ENCODE measurements at places on chromosomes 6 and 20.

DNA sequence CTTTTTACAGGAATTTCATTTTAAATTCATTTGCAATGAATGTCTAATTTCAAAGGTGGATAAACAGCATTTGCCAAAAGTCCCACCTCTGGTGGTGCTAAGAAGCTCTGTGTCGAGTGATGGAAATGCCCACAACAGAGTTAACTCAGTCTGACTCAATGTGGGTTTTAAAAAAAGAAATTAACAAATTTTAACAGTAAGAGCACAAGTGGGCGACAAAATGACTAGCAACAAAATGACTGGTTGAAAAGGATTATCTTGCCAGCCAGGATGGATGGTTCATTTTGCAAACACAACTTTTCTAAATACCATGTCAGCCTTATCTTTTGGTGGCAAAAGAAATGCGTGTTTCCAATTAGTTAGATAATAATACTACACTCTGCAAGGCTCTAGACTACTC is 14.3 kb upstream of the TAGAP start:
- DNase-seq = no peak

DNA sequence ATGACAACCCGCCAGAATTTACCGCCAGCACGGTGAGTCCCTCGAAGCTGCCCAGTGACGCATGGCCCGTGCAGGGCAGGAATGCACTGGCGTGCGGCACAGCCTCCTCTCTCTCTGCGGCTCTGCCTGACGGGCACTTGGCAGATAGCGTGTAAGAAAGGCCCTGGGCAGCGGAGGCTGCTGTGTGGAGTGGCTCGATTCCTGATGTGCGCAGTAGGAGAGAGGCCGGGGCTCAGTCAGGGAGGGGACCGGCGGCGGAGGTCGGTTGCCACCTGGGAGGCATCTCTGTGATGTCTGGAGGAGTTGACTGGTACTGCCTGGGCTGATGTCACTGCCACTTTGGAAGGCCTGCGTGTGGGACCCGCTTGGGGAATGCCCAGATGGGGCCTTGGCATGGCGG is 170.7 kb downstream of the TAF4 start:
- DNase-seq = no peak

DNA sequence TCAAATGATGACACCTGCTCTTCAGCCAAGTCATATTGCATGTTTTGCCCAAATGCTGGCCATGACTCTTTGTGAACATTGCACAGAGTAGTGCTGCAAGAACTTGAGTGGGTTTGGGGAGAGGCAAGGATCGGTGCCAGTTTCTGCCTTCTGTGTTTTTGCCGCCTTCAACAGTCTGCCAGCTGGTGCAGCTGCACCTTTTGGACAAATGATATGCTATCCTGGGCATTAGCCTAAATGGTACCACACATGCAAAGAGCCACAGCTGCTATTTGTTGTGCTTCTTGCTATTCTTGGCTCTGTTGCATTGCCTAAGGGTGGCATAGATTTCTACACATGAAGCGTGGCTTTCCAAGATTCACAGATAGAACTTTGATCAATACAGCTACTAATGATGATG is 189.0 kb upstream of the CCN2 start:
- DNase-seq = no peak

GRCh38 chr6:11772109-11772825 is 6.3 kb downstream of the ADTRP start:
- no peak for DNase-seq

DNA sequence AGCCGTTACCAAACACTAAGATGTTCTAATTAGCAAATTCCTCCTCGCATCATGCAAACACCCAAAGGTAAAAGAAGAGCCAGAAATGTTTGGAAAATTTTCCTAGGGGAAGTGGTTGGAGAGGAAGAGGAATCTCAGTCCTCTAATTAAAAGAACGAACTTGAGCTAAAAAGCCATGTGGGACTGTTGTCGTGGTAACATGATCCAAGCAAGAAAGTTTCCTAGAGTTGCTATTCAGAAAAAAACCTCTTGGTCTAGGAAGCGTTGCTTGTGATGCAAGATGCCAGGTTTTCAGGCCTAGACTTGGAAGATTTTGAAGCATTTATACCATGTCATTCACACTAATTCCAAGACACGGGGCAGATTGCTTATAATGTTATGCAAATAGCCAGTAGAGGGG is 106.8 kb upstream of the DOK5 start:
- no peak for DNase-seq

- no peak for DNase-seq
Measured at GRCh38 chr6:17470202-17470937, 77.0 kb downstream of the CAP2 start.

DNA sequence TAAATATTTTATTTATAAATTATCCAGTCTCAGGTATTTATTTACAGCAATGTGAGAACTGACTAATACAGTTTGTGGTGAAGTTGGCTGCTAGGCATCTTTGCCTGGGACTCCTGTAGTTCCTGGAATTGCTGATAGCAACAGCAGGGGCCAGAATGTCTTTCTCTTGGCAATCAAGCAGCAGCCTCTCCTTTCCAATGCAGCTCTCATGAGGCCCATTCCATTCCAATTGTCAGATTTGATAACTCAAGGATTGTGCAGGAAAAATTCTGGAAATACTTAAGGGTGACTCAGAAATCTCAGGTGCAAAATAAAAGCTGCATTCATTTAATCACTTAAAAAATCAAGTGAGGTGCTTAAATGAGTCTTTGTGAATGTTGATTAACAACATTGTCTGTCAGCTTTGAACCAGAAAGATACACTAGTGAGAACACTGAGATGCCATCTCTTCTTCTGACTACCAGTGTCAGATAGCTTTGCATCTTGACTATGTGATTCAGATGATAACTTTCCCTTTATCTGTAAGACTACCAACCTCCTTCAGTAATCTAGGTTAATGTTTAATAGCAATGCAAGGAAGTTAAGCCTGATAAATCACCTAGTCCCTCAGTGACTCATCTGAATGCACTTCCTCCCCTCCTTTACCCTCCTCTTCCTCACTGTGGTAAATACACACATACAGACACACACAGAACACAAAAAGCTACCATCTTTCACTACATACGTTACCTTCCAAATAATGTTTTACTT is 32.1 kb upstream of the COL21A1 start:
- no peak for DNase-seq

DNA sequence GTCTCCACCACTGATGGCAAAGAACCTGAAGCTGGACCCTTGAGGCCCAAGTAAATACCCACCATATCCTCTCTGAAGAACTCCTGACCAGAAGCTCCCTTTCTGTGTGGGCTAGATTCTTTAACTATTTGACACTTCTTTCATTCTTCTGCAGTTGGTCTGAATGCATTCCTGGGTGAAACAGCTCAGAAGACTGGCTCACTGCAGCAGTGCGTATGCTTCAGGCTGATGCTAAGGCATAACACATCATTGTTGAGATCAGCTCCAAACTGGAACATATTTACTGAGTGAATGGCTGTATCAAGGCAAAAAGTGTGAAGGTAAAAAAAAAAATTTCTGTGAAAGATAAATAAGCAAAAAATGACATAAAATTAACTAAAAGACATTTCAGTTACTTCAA is 19.7 kb downstream of the ZSCAN23 start:
- no peak for DNase-seq

- DNase-seq = no peak
Measured at GRCh38 chr20:62426699-62427131, 624 bp downstream of the RBBP8NL start.

- no peak for DNase-seq
Measured at GRCh38 chr6:81897793-81898192, 145.3 kb upstream of the TENT5A start.

DNA sequence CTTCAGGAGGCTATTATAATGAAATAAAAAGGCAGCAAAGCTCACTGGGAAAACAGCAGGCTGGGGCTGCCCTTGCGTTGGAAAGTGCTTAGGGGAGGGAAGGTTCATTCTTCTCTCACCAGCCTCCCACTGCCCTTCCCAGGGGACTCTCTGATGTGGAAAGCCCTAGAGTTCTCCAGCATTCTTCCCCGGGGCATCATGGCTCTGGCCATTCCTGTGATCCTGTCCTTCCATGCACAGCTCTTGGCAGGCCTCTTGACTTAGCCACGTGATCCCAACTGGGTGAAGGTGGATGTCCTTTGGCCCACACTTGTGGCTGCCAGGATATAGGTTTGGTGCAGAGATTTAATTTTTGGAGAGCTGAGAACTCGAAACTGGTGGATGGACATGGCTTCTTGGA is 58.0 kb upstream of the ZNF831 start:
- DNase-seq = no peak

GRCh38 chr6:131749023-131749422 is 38.2 kb upstream of the CTAGE9 start:
- no peak for DNase-seq

DNA sequence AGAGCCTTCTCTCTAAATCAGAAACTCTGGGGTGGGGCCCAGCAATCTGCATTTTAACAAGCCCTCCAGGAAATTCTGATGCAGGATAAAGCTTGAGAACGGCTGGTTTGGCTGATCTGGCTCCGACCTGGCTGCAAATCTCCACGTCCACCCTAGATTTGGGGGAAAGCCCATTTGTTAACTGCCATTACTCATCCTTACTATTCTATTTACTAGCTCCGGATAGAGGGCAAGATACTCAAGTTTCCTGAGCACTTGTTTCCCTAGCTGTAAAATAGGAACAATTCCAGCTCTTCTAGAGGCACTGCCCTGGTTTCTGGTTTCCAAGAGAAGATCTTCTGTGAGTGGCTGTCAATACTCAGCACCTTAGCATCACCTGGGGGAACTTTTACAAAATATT is 44.4 kb downstream of the DAAM2 start:
- DNase-seq = no peak

DNA sequence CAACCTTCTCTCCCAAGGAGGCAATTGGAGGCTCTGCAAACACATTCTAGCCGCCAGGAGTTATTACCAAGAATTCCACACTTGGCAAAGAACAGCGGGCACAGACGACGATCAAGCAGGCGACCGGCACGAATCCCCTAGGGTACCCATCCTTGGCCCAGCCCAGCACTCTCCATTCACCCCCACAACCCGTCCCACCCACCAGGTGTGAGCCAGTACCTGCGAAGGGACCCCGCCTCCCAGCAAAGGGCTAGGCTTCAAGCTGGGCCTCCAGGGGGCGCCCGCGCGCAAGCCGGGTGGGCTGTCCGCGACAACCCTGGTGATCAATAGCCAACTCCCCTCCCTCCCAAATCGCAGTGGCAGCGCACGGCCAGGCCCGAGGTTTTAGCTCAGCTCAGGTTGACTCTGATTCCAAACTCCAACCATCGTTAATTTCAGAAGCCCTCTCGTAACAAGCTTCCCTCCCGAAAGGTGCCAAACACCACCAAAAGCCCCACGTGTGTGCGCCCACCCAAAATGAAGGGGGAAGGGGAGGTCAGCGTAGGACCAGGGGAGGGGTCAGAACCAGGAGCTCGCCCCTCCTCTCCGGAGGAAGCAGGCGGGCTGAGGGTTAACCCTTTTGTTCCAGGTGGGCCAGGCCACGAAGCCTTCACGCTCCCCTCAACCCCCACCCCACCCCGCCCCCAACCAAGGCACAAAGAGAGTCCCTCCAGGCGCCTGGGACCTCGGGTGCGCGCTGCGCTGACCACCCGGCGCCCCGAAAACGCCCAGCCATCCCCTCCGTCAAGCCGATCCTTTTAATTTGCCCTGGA is 2.1 kb downstream of the SALL4 start:
- DNase-seq = peak; percentile 75

DNA sequence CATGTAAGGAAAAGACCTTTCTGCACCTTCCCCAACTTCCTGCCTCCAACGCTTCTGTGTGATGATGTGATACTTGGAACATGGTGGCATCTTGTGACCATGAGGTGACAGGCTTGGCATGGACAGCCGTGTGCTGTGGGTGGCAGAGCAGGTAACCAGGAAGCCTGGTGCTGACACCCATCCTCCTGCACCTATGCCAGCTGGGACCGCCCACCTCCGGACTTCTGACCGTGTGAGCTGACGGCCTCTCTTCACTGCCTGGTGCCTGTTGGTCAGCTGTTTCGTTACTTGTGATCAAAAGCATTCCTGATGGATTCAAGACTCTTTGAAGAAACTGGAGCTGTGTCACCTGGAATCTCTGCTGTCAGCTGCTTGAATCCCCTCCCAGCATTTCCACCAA is 70.3 kb downstream of the TMEM242 start:
- DNase-seq = no peak

DNA sequence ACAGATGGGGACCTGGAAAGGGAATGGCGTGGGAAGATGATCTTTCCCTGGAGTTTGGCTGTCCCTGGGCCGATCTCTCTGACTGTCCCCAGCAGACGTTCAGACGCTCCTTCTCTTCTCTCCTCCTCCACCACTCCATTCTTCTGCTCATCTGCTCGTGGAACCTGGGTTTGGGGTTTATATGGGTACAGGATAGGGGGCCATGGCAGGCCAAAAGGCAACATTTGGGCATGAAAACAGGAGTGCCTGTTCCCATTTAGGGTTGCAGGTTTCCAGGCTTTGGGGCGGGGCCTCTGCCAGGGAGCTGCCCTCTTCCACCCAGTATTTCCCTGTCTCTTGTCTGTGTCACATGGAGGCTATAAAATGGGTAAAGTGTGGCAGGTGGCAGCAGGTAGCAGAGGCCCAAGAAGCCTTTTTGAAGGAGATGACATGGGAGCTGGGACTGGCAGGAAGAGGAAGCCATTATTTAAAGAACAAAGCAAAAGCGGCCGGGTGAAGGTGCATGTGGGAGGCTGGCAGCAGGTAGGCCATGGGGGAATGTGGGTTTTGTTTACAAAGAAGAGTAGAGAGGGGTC is 203.7 kb downstream of the BMP7 start:
- DNase-seq = no peak

DNA sequence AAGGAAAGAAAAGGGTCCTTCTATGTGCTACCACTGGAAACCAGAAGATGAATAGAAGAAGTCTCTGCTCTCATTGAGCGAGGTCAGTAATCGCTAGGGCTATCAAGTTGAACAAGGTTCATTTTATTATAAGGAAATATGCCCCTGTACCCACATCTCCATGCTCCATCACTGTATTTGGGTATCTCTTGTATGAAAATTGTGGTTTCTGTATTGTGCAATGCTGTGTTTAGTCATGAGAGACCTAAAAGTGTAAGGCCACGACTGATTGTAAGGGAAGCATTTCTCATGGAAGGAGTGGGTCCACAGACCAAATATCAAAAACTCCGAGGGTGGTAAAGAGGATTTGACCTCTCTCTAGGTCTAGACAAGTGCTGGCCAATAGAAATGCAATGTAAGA is 3.6 kb upstream of the HS3ST5 start:
- DNase-seq = no peak

DNA sequence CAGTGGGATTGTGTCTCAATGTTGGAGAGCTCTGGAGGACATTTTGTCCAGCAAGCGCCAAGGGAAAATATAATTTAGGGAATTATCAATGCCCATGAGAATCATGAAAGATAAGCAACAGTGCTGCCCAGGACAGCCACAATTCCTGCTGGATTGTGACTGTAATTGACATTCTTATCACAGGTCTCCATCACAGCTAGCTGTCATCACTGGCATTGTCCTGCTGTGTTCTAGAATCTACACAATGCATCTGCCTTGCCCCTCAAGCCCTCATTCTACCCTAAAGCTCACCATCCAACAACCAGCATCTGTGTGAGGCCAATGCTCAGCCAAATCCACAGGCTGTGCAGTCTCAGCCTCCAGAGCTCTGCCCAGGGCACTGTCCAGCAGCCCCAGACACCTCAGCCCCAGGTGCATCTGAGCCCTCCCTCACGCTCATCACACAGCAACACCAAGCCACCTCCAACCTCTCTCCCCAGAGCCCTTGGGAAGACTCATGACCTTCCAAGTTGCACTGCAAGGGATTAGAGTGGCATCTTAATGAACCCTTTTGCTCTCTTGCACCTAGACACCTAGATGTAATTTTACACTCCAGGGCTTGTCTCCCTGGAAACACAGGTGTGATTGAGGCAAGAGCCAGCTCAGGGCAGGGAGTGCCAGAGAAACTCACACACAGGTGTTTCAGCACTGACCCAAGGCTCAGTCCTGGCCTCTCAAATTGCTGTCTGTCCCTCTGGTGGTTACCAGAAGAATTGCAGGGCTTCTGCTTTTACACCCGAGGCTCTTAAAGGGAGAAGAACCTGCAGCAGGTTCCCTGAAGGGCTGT is 85.2 kb upstream of the PHACTR3 start:
- DNase-seq = peak; percentile 74
